ENCODE measurements at places on chromosomes 4 and X.

GRCh38 chr4:17092736-17093437, 194.4 kb upstream of the LDB2 start:
- DNase-seq, result no peak

DNA sequence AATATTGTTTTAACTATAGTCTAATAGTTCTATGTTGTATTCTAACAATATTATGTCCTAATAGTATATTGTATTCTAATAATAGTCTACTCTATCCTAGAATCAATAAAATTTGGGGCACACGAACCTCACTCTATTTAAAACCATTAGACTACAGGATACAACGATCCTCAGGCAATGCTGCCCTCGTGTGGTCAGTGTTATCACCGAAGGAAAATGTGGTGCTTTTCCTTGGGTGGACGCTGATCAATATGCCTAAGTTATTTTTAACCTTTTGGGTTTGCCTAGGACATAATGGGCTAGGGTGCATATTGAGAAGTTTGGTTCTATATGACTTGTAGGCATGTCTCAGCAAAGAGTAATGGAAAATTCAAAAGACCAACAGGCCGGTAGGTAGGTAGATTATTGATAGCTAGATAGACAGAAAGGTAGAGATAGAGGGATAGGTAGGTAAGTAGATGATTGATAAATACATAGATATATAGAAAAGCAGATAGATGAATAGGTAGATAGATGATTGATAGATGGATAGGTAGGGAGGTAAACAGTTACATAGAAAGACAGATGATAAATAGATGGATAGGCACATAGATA, 75.1 kb downstream of the PRKX start:
- no peak for DNase-seq

DNA sequence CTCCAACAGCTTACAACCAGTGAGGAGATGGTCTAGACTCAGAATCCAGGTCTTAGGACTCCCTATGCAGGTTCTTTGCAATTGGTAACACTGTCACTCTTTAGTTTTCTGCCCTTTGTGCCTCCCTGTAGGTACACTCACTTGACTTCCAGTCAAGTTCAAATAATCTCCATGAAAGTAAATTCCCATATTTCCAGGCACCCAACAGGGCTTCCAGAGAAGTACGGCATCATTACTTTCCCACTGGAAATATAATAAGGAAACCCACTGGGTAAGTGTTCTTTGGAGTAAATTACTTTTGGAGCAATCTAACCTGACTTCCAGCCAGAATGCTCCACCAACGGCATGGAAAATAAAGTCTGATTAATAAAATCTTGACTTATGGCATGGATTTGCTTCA, 338.9 kb downstream of the HNRNPD start:
- DNase-seq, result no peak

GRCh38 chrX:50114113-50114512, 86.7 kb downstream of the AKAP4 start:
- no peak for DNase-seq

Measured in T1000 (cell line).